ENCODE measurements at places on chromosomes 16 and 17.

GRCh38 chr16:67542464-67542863 is 13.8 kb downstream of the RIPOR1 start:
- DNase-seq: peak; percentile 92

DNA sequence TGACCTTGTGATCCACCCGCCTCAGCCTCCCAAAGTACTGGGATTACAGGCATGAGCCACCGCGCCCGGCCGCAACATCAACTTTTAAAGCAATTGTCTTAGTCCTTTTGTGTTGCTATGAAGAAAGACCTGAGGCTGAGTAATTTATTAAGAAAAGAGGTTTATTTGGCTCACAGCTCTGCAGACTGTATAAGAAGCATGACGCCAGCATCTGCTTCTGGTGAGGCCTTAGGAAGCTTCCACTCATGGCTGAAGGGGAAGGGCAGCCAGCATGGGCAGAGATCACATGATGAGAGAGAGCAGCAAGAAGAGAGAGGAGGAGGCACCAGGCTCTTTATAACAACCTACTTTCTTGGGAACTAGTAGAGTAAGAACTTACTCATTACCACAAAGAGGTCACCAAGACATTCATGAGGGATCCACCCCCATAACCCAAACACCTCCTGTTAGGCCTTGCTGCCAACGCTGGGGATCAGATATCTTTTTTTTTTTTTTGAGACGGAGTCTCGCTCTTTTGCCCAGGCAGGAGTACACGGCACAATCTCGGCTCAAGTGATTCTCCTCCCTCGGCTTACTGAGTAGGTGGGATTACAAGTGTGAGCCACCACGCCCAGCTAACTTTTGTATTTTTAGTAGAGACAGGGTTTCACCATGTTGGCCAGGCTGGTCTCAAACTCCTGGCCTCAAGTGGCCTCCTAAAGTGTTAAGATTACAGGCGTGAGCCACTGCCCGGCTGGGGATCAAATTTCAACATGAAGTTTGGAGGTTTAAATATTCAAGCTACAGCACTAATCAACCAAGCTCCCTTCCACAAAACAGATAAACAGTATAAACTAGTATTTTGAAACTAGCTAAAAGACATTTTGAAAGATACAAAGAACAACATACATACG is 21.4 kb upstream of the GPT2 start:
- no peak for DNase-seq

DNA sequence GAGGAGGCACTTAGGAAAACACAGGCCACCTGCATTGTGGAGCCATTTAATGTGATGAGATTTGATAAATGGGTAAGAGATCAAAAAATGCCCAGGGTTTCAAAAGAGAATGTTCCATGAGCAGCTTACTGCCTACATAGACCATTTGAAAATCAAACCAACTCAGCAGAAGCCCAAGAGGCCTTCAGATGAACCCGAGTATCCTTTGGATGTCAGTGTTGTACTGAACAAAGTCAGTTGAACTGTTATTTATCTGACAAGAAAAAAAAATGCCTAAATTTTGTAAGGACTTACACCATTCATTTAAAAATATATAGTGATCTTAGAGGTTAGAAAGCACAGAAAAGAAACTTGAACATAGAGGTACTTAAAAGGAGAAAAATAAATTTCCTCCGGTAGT is 381.7 kb downstream of the ZFHX3 start:
- no peak for DNase-seq

GRCh38 chr16:75745823-75746222 is 19.5 kb upstream of the CPHXL start:
- no peak for DNase-seq

DNA sequence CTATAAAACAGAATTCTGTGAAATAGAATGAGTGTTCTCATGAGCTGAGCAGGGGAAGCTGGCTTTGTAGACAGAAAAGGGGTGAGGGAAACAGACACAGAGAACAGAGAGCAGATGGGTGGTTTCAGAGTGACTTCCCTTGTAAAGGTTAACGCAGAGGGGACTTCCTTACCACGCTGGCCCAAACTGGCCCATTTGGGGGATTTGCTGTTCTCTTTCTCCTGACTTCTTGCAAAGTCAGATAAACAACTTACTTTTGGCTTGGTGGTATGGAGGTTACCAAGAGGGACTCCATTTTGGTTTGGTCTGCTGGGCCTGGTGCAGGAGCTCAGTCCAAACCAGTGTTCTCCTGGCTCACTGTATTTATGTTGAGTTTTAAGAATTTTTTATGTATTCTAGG is 48.4 kb downstream of the SEC14L1 start:
- DNase-seq: no peak

Data from germinal center (tissue), 1 donor.